ENCODE measurements at places on chromosomes 1 and 21.
A peak's percentile ranks its signal among the peaks of the same experiment; 100 is the strongest.

DNA sequence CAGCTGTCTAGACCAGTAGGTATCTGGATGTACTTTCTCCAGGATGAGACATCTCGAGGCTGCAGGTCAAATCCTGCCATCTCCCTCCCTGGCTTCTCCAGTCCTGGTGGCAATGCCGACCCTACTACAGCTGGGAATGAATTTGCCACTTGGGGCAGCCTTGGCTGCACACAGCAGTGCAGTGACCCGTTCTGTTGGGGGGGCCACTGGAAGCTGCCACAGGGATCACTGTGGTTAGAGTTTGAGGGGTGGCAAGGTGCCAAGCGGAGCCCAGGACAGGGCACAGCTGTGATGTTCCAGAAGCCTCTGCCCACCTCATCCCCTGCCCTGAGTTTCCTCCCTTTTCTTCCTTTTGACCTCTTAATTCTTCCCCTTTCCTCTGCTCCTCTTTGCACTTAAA, 17.1 kb downstream of the COL6A2 start:
- no peak for DNase-seq

DNA sequence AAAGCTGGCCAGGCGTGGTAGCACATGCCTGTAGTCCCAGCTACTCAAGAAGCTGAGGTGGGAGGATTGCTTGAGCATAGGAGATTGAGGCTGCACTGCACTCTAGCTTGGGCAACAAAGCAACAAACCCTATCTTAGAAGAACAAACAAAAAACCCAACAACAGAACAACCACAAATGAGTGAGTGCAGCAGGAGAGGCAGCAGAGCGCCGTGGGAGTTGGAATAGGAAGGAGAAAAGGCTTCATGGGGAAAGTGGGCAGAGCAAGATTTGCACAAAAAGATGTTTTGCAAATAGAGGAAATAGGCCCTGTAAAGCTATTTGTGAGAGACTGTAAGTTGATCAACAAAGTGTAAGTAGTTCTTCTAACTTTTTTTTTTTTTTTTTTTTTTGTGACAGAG, 19.6 kb downstream of the SMAP2 start:
- no peak for DNase-seq

DNA sequence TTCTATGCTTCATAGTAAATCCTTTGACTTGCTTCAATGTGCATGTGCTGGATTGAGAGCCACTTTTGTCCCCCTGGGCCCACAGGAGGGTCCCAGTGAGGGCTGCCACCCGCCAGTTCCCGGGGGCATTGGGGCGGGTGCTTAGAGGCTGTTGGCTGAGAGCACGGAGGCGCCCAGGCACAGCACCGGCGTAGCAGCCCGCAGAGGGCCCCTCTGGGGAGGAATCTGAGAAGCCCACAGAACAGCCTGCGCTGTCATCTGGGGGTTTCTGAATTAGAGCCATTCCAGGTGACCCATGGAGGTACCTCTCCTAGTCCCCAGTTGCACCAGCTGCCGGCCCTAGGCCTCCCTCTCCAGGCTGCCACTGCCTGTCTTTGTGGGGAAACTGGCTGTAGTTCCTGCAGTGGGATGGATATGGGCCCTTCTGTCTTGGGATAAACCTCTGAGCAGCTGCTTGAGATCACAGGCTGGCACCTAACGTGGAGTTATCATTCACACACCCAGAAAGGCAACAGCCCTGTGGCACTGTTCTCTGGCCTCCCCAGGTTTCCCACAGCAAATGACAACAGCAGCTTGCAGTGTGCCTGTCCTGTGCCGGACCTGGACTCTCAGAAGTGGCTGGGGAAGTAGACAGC, 39.5 kb downstream of the TMEM51 start:
- DNase-seq = no peak

DNA sequence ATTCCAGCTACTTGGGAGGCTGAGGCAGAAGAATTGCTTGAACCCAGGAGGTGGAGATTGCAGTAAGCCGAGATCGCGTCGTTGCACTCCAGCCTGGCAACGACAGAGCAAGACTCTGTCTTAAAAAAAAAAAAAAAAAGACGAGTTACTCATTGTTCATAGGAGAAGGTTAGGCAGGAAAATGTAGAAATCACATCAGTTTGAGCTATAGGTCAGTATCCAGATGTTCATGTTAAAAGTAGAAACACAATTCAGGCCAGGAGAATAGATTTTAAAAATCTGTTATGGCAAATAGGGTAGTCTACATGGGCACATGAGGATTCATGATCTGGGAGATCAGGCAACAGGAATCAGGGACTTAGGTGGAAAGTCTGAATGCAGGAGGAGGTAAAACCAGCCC, 57.7 kb downstream of the SELENOF start:
- DNase-seq = no peak

DNA sequence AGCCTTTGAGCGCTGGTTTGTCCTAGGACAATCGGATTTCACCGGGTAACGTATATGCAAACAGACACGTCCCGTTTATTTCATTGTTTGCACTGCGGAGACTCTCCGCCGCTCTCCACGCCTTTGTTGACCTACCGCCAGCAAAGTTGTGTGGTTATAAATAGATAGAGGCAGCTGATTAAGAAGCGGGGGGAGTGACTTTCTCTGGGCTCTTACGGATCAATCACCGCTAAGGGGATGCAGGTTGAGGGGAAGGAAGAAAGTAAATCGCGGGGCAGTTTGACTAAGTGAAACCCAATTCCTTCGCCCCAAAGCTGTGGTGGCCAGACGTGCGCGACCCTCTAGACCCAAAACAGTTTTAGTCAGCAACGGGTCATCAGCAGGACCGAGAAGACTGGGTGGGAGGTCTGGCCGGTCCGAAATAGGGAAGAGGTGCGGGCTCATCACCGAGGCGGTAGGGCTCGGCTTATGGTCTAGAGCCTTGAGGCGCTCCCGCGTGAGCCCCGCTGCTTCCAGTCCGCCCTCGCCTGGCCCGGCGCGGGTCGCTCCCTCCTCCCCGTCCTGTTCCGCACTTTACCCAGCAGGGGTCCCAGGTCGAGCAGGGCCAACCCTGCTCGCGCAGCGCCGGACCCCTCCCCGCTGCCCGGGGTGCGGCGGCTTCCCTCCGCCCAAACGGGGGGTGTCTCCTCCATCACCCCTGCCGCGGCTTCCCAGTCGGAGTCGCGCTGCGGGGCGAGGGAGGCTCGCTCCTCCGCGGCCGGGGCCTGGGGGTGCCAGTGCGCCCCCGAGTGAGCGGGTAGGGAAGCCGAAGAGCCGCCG, 120.8 kb upstream of the RRP15 start:
- peak; percentile 62 for DNase-seq

DNA sequence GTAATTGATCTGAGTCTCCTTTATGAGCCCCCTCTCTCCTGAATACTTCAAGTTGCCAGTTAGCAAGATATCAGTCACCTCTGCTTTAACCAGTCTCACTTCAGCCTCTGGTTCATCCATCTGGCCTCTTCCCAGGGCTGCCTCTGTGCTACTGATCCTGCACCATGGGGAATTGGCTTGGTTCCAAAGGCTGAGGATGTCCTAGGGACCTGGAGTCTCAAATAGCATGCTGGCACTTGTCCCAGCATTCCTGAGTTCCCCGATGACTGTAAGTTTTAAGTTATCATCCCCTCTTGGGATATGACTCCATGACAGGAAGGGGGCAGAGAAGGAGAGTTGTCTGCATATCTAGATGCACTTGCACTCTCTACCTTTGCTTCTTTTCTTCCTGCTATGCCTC, 252.0 kb downstream of the PTBP2 start:
- peak; percentile 59 for DNase-seq

- peak; percentile 90 for DNase-seq
Measured at GRCh38 chr1:7953850-7954609, 7.5 kb upstream of the PARK7 start.

DNA sequence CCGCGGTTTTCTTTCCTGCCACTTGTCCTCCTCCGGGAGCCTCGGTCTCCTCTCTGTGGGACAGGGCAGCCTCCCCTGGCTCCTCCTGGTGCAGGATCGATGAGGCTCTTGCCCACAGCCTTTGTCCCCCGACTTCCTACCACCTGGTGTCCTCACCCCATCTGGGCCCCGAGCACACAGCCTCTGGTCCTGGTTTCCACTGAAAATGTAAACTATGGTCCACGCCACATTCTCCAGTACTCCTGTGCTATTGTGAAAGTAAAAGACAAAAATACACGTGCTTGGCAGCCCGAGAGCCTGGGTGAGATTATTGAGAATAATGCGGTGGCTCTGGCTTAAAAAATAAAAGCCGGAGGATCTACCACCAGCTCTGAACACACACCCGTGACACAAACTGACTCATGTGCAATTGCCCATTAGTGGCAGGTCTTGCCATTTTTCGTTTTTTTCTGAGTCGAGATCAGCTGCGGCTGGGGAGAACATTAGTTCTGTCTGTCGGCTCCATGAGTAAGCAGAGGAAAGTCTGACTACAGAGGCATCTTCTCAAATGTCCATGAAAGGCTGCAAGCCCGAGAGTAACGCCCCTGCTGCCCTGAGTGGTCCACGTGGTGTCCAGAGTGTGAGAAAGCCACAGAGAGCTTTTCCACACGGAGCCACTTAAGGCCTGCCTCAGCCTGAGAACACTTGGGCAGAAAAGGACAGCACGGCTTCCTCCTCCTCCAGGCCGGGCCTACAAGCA, 5.7 kb upstream of the COL6A2 start:
- DNase-seq = no peak

DNA sequence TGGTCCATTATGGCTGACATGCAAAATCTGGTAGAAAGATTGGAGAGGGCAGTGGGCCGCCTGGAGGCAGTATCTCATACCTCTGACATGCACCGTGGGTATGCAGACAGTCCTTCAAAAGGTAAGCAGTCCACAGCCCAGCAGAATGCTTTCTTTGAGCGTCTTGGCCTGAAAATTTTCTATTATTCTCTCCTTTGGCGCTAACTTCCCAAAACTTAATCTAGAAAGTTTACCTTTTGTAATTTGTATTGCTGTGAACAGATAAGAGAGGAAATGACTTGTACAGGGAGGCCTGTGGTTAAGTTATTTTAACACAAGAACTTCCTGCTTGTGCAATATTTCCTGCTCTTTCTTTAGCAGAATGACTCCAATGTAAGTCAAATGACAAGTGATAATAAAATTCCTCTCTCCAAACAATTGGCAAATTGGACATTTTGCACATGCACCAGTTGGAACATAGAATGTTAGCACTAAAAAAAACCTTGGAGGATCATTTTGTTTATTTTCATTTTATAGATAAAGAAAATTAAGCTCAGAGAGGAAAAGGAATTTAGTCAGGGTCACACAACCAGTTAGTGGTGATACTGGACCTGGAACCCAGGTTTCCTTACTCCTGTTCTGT, 18.9 kb downstream of the CAP1 start:
- DNase-seq = no peak

DNA sequence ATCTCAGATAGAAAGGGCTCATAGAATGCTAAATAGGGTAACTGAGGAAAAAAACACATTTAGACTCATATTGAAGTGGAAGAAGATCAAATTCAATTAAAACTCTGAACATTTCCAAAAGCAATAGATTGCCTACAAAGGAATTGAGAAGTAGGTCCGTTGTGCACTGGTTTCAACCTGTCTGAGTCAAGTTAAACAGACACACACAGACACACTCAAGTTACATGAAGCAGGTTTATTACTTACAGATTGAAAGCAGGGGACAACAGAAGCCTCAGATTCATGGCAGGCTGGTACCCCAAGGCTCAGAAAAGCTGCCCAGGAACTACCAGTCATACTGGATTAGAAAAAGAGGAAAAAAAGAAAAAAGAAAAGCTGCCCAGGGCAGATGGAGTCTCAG, 20.7 kb upstream of the S100A2 start:
- DNase-seq = no peak

- DNase-seq = no peak
Measured at GRCh38 chr1:185073725-185074124, 28.4 kb downstream of the RNF2 start.
